ENCODE measurements at places on chromosomes 5 and 9.

DNA sequence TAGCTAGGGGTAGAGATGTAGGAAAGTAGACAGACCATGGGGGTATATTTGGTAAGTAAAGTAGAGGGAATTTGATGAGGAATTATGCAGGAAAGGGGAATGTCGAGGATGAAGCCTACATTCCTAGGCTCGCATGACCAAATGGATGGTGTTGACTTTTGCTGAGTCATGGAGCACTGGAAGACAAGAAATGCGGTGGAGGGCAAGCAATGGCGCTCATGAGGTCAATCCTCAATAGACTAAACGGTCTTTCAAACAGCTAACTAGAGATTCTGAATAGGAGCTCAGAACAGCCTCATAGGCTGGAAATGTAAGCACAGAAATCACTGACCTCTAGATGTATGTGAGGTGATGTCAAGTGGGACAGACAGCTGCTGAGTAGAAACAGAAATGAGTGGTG lies 50.7 kb upstream of the FST start:
- DNase-seq: no peak

DNA sequence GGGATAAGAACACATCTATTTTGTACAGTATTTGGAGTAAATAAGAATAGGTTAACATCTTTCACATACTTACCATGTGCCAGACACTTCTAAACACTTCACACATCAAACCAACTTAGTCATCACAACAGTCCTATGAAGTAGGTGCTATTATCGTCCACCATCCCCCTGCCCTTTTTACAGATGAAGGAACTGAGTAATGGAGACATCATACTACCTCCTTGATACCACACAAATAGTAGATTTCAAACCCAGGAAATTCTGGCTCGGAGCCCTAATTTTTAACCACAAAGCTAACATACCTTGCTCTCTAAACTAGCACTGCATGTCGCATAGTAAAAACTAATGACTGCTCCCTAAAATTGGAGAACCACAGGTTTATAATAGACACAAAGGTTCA lies 4.2 kb upstream of the ZNF366 start:
- no peak for DNase-seq

- no peak for DNase-seq
Measured at GRCh38 chr9:109907810-109908458, 127.9 kb downstream of the PALM2AKAP2 start.

GRCh38 chr5:154628685-154629084 lies 126.5 kb upstream of the LARP1 start:
- no peak for DNase-seq

- no peak for DNase-seq
Measured at GRCh38 chr9:113409883-113410206, 630 bp downstream of the POLE3 start.

- DNase-seq: no peak
Measured at GRCh38 chr5:74903165-74903787, 37.1 kb upstream of the FAM169A start.

DNA sequence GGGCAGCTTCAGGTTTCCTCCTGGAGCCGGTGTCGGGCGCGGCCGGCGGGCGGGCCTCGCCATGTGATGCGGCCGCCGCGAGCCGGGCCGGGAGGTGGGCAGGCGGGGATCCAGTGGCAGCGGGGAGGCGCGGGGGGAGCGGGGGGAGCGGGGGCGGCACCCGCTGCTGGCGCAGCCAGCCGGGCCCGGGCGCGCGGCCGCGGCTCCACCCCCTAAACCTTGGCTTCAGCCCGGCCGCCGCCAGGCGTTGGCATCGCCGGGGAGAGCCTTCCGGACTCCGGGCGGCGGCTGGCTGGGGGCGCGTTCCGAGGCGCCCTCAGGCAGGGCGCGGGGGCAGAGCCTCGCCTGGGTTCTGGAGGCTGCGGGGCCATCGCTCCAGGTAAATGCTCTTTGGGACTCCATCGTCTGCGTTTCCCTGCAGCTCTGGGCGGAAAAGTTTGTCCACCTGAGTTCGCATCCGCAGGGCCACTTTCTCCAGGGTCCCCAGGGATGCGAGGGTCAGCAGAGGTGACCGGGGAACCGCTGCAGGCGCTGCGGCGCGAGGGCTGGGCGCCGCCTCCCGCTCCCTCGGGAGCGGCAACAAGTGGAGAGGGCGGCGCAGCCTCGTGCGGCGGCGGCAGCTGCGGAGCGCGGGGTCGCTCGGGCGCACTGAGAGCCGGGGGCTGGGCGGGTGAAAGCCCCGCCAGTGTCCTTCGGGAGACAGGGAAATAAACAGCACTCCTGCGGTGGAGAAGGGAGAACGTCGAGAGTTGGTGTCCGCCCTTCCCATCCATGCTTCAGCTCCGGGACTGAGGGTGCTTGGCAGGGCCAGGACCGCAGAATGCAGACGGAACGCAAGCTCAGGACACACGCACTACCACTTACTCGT lies at the start of gene ARHGEF28:
TSS of gene ARHGEF28 (plus strand) at position 253 of the 868 bp plus-strand sequence. CDS start 58,656 bp downstream, outside the sequence.
- DNase-seq: peak; percentile 54

DNA sequence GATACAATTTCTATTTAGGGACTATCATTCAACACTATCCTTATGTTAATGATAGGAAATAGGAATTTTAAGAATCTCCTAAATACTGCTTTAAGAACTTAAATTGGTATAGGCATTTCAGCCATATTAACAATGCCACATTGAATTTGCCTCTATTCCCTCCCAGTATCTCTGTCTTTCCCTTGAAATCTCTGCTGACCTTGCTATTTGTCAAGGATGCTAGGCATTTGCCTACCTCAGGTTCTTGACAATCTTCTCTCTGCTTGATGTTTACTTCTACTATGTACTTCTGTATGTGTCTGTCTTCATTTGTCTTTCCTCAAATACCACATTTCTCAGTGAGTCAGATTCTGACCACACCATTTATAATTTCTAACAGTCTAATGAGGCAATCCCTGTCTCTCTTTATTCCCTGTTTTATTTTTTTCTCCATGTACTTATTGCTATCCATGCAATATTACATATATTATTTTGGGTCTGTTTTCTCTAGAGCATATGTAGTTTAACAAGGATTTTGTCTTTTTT lies 1461.4 kb upstream of the CDH9 start:
- no peak for DNase-seq

DNA sequence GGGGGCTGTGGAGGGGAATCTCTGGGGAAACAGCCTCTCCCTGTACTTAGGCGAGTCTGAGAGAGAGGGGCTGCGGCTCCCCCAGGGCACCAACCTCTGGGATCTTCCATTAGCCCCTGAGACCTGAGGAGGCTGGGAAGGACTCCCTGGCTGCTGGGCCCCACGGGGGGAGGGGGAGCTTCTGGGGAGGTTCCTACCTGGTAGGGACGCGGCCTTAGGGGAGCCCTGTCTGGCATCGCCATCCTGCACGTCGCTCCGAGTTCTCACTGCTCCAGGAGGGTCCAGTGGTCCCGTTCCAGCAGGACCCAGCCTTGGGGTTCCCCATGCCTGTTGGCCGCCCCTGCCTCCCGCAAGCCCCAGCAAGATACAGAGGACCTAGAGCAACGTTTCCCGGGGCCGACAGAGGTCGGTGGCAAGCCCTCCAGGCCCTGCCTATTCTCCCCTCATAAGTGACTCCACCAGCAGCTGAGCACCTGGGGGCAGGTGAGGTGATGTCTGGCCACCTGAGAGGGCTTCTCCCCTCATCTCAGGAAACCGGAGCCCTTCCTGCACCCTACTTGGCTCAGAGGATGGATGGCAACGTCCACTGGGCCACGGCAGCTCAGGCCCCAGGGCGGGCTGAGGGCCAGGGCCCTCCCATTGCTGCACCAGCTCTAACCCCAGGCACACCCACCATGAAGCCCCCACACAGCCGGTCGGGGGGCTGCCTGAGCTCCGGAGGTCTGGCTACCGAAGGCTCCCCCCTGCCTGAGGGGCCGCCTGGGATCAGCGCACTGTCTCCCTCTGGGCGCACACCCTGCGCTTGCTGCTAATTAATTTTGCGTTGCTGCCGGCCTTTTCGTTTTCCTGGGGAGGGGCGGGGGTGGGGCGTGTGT lies 22.5 kb downstream of the TPPP start:
- no peak for DNase-seq

DNA sequence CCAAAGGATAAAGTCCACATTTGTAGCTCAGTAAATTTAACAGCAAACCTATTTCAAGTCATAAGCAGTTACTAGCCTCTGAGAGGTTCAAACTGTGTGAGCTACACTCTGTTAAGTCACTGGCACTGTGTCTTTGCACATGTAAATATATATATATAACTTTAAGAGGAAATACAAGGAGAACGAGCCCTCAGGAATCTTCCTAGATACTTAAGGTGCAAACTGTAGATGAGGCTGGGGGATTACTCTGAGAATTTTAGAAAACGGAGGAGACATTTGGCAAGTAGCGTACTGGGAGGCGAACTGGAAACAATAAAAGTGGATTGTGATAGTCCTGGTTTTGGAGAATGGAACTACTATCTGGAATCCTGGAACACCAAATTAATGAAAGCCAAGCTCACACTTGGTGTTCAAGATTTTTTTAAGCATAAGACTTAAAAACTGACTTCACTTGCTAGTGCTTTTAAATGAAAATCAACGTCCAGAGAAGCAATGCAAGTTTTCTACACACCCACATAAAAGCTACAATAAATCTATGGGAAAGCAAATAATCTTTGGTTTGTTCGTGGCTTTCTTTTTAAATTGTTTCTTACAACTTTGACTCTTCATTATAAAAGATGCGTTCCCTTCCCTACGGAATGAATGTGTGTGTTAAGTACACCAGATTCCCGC lies 1057.0 kb upstream of the DMAC1 start:
- no peak for DNase-seq

DNA sequence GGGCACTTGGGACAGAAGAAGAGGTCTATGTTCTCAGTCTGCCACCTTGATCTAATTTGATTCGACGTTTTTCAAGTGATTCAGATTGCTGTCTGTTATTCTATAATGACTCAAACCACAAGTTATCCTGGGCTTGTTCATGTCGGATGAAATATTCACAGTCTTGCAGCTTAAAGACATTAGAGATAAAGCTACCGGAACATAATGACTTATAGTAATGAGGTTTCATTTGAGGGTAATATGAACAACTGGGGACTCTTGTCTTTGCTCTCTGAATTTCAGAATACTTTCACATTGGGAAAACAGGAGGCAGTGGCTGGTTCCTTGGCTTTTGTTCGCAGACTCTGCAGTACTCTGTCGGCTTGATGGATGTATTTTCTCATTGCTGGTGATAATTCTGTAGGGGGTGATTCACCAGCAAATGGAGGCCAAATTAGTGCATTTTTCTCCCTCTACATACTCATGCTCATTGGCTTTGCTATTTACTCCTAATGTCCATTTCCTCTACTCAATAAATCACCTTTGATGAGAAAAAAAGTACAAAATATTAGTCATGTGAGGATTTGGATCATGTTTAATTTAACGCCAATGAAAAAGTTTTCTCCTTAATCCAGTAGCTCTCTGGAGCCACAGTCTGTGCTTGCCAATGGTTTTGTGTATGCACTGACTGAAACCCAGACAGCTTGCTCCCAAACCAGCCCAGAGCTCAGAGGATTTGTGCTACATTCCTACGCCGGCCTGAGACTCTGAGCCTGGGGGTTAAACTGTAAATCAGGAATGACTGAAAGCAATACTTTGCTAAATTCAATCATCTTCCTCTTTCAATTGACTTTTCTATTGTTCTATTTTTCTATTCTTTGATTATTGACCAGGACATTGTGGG lies 154.7 kb upstream of the ANKH start:
- DNase-seq: no peak

DNA sequence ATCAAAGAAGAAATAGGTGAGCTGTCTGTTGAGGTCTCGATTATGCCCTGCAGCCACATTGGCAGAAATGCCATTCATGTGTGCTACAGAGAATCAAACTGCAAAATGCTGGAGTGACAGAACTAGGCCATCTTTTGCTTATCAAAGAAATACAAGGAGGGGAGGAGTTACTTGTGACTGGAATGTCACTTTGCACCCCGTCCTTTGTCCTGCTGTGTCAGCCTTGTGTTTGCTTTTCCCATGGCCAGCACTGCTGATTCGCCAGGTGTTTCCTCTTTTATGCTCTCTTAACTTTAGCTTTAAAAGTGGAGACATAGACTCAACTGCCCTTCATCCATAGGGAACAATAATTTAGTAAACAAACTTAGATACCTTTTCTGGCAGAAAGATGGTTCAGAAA lies 54.3 kb downstream of the SLC46A2 start:
- DNase-seq: no peak

- no peak for DNase-seq
Measured at GRCh38 chr5:159210210-159210661, 883 bp upstream of the RNF145 start.

DNA sequence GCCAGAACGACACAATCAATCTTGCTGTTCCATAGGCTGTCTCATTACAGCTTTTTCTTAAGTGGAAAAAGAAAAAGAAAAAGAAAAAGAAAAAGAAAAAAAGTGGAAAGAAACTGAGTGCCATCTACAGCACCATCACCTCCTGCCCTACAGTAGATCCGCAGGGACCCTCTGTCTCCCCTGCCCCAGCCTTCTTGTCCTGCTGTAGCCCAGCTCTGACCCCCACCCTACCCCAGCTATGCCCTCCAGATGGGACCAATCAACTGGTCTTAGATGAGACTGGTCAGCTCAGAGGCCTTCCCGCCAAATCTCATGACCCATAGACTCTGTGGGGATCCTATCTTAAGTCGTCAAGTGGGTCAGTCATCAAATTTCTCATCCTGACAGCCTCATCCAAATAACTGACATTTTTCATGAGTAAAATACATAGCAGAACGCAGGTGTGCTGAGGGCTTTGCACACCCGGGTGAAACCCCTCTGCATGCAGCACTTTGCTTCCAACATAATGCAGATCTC lies 34.8 kb downstream of the TSPAN17 start:
- DNase-seq: no peak

- DNase-seq: no peak
Measured at GRCh38 chr5:124461941-124462340, 284.5 kb downstream of the ZNF608 start.

DNA sequence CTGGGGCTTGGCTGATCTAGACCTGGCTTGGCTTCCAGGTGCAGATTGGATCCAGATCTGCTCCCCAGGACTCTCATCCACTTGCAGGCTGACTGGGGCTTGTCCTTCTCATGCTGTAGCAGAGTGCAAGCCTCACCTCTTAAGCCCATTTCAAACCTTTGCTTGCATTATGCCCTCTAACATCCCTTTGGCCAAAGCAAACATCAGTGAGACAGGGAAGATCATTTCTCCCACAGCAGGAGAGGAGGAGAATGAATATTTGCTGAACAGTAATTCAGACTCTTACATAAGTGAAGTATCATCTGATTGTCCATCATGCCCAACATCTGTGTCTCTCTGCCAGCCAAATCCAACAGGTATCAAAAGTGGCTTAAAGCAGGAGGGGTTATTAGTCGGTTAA lies 194.9 kb downstream of the C9orf152 start:
- no peak for DNase-seq

DNA sequence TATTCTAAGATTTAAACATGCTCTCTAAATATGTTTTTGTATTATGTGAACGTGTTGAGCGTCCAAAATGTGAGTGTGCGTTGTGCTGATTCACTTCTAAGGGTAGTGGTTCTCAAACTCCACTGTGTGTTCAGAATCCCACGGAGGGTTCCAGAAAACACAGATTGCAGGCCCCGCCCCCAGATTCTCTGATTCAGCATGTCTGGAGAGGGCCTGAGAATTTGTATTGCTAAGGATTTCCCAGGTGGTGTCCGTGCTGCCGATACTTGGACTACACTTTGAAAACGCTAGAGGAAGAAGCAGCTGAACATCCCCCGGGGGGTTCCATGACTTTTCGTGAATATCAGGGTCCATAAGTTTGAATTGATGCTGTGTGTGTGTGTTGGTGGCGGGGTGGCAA lies 1043.2 kb upstream of the WWC1 start:
- DNase-seq: no peak

Measured in activated CD8-positive, alpha-beta memory T cell treated with anti-CD3 and anti-CD28 coated beads, Interleukin-2, amount 50 U/mL, for 48 hours (primary cell).